Iris pigment epithelial cell (primary cell): ENCODE measurements at places on chromosomes 16 and 17.
A peak's percentile ranks its signal among the peaks of the same experiment; 100 is the strongest.

DNA sequence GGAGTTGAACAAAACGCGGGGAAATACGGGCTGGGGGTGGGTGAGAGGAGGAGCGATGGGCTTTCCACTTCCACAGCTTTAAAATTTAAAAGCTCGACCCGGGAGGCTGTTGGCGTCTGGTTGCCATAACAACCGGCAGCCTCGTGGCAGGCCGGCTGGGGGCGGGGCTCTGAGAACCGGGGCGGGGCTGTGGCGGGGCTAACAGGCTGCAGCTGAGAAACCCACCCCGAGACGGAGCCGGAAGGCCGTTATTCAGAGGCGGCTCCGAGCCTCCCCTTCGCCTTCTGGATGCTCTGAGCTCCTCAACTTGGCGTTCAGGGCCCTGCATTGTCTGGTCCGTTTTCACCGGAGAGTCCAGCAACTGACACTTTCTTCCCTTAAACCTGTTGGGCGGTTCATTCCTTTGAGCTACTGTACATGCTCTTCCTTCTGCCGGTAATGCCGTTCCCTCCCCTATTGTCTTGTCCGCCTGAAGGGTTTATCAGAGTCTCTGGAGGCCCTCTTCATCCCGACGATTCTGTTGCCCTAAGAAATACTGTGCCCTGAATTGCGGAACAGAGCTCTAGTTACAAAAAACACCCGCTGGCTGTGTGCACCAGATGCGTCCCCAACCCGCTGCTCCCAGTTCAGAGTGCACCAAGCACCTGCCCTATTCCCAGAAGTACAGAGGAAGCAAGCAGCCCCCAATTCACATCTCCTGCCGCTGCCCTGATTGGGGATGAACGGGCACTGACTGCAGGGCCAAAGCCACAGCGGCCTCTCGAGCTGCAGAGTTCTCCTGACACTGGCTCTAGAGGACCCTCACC, 596 bp downstream of the DNAAF8 start:
- peak; percentile 70 for DNase-seq

DNA sequence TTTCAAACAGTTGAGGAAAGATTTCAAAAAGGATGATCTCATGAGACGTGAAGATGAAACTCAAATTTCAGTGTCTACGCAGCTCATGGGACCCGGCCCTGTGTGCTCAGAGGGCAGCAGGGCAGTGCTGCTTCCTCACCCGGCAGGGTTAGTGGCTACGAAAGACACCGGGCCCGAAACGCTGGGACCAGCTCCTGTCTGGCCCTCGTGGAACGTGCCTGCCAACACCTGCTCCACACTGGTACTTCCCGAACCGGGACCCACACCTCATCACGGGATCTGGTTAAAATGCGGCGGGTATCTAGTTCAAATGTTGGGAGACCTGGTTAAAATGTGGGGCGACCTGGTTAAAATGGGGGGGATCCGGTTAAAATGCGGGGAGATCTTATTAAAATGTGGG, 18.7 kb downstream of the DNASE1 start:
- DNase-seq, result no peak

- no peak for DNase-seq
Measured at GRCh38 chr17:27958708-27959381, 65.7 kb upstream of the LYRM9 start.

GRCh38 chr17:71638668-71639067, 482.2 kb upstream of the SOX9 start:
- no peak for DNase-seq

- DNase-seq, result no peak
Measured at GRCh38 chr17:80169784-80170500, at the start of gene CARD14. TSS of gene CARD14 (plus strand) at chr17:80170030. CDS start at chr17:80181439, 11,409 bp downstream.

GRCh38 chr16:84535408-84535807, 30.9 kb upstream of the MEAK7 start:
- DNase-seq, result no peak

DNA sequence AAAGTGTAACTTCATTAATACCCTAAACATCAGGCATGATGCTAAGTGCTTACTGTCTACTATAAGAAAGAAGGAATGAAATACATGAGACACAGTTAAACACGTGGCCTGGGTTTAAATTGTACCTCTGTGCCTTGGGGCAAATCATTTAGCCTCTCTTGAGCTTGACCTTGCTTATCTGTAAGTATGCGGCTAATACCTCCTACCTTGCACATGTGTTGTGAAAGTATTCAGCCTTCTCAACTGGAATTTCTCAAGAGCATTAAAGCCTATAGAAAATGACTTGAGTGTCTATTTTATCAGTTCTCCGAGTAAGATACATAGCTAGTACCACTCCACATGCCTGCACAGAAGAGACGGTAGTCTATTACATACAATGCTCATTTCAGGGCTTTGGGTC, 10.8 kb downstream of the HEATR6 start:
- no peak for DNase-seq

DNA sequence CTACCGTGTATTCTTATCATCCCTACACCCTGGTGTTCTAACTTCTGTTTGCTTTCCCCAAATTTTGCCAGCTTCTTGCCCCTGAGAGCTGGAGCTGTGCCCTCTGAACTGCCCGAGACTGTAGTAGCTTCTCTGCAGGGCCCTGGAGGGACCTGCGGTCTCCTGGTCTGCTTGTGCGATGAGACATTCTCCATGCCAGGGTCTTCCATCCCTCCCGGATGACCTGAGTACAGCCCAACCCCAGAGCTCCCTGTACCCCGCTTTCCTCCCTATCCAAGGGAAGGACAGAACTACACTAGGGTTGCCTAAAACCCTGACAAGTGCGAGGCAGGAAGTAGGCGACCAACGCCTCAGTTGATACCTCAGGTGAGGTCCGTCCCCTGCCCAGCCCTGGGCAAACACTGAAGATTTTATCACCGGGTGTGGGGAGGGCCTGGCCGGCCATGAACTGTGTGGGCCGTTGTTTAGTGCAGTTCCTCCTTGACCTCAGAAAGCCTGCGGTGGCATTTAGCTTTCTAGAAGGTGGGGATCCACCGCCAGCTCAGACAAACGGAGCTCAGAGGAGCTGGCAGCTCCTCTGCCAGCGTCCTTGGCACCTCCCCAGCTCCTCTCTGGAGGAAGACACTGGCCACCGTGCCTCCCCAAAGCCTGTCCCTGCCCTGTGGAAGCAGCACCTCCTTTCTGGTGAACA, 13.7 kb downstream of the CANT1 start:
- DNase-seq, result no peak

GRCh38 chr17:7380321-7380720, 568 bp upstream of the TNK1 start:
- peak; percentile 35 for DNase-seq

- no peak for DNase-seq
Measured at GRCh38 chr16:4894276-4895150, 42.4 kb downstream of the PPL start.

- no peak for DNase-seq
Measured at GRCh38 chr17:35742896-35743477, 10.1 kb downstream of the GAS2L2 start.

- peak; percentile 26 for DNase-seq
Measured at GRCh38 chr17:75970011-75970523, 8.9 kb downstream of the ACOX1 start.

DNA sequence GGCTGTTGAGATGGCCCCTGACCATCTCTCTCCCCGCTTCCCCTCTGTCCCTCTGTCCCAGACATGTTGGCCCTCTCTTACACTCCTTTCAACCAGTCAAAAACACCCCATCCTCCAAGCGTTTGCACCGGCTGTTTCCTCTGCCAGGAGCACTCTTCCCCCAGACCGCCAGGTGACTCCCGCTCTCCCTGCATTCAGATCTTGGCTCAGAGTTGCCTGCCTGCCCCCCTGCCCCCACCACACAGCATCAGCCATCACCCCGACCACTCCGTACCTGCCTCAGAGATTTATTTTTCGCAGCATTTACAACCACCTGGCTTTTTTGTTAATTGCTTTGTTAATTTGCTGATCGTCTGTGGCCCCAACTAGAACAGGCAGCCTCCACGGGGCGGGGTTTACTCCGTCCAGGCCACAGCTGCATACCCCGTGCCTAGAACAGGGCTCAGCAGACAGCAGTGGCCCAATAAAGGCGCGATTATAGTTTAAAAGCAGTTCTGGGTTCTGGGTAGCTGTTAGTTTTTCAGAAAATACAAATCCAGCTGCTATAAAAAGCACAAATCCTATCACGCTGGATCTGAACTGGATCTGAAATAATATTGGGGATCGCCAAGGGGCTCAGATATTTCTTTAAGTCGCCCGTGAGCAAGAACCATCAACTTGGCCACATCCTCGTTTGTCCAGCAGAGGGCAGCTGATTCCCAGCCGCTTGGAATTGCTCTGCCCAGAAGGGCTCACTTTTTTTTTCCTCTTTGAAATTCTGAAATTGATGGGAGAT, 173.6 kb downstream of the IRF8 start:
- peak; percentile 76 for DNase-seq

DNA sequence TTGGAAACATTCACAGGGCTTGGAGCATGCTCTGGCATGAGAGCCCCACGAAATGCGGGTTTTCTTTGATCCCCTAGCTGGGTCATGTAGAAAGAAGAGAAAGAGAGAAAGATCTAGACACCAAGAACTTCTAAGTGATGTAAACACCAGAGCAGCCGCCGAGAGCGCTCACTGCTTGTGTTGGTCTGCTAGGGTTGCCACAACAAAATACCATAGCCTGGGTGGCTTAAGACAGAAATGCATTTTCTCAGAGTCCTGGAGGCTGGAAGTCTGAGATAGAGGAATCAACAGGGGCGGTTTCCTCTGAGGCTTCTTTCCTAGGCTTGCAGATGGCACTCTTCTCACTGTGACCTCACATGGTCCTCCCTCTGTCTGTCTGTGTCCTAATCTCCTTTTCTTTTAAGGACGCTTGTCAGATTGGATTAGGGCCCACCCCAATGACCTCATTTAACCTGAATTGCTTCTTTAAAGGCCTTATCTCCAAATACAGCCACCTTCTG, 139.5 kb downstream of the CYLD start:
- no peak for DNase-seq
